IMR-90 (cell line): ENCODE measurements at places on chromosomes 2 and 18. TPM values are rescaled to one million over a fixed set of nuclear protein-coding genes. Genes with fewer than 3 reads are reported as not detected.
A peak's percentile ranks its signal among the peaks of the same experiment; 100 is the strongest.

ANTXR1 gene
- total RNA-seq, result 27.2 and 29.2 TPM in 2 replicates

CDC42EP3 gene
- total RNA-seq, result 152 and 167 TPM in 2 replicates

C2orf72 gene
- total RNA-seq, result 0.18 TPM in 1 of 2 replicates, not detected in the other

TCF23 gene
- not detected in 2 replicates for total RNA-seq

SLC5A6 gene
- total RNA-seq, result 34.2 and 38.6 TPM in 2 replicates

LOXHD1 gene
- not detected in 2 replicates for total RNA-seq

NRP2 gene
- 43.3 and 46.4 TPM in 2 replicates for total RNA-seq

IL37 gene
- total RNA-seq, result not detected in 2 replicates

ANKRD36 gene
- total RNA-seq, result 20.1 and 22.5 TPM in 2 replicates

COLEC12 gene
- total RNA-seq, result 1.7 and 2.3 TPM in 2 replicates

PTH2R gene
- under 0.01 TPM in 1 of 2 replicates, not detected in the other for total RNA-seq

G6PC2 gene
- total RNA-seq, result not detected in 2 replicates

DNA sequence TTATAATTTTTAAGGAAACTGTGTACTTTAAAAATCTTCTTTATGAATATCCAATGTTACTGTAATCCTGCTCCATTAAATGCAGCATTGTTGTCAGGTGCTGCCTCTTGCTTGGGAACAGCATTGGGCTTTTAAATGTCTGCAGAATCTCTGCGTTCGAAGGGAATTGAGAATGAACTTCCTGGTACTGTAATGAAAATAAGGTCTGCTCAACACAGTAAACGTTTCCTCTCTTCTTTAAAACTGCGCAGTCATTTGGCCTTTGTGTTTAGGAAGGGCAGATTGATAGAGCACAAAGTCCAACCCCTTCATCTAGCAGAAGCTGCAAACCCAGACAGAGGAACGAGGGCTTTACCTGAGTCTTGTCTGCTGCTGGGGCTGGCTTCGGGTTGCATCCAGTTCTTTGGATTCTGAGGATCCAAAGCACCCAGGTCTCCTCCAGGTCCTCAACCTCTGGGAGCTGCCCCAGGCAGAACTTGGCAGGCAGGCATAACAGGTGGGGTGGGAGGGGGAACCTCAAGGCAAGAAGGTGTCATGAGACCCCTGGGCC lies 104.5 kb downstream of the UGGT1 start:
- no peak for DNase-seq

DNA sequence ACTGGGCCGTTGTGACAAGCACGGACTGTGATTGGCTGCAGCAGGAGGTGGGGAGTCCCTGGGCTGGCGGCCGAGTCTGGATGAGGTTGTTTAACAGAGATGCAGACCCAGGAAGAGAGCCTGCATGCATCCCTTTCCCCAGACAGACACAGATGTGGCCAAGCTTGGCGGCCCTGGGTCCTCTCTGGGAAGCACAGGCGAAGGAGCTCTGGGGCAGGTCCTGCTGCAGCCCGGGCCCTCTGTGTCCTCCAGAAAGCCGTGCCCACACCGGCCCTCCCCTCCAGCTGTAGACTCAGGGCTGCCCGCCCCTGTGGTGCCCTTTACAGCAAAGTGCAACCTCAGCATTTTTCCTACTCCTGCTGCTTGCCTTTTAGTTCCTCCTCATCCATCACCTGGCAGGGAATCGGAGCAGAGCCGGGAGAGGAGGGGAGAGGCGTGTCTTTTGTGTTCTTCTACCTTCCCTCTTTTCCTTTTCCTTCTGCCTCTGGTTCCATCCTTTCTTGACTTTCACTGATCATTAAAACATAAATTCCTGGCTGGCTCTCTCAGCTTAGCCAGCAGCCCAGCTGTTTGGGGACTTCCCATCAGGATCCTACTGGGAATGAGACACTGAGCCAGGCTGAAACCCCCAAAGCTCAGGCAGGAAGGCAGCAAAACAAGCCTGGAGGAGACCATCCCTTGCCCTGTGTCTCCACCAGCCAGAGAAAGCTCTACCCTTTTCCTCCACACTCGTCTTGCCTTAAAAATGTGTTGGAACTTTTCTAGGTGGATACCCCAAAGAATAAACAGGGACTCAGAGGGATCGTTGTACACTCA lies 75.0 kb downstream of the CTIF start:
- peak; percentile 49 for DNase-seq

GRCh38 chr2:173652767-173653431 lies 298.2 kb downstream of the CDCA7 start:
- peak; percentile 96 for DNase-seq

DNA sequence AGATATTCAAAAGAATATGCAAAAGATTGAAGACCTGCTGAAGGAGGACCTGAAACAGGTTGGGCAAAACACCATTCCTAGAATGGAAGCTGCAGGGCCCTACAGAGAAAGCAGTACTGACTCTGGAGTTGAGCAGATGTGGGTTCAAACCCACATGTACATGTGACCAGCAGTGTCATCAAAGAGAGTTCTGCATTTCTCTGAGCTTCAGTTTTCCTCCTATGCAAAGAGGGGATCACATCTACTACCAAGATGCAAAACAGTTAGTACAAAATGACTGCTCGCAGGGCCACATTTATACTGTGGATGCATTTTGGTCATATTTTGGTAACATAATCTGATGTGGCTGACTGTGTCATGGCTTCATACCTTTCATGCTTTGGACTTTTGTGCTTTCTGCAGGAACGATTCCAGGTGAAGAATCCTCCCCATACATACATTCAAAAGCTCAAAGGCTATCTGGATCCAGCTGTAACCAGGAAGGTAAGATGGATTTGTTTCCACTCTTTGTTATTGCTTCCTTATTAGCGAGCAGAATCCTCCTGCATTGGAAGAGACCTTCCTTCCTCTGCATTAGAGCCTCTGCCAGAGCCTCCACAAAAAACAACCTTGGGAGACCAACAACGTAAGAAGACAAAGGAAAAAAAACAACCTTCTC lies 174.8 kb downstream of the PRPF40A start:
- no peak for DNase-seq

GRCh38 chr18:24472591-24472990 lies 12.2 kb downstream of the HRH4 start:
- no peak for DNase-seq

DNA sequence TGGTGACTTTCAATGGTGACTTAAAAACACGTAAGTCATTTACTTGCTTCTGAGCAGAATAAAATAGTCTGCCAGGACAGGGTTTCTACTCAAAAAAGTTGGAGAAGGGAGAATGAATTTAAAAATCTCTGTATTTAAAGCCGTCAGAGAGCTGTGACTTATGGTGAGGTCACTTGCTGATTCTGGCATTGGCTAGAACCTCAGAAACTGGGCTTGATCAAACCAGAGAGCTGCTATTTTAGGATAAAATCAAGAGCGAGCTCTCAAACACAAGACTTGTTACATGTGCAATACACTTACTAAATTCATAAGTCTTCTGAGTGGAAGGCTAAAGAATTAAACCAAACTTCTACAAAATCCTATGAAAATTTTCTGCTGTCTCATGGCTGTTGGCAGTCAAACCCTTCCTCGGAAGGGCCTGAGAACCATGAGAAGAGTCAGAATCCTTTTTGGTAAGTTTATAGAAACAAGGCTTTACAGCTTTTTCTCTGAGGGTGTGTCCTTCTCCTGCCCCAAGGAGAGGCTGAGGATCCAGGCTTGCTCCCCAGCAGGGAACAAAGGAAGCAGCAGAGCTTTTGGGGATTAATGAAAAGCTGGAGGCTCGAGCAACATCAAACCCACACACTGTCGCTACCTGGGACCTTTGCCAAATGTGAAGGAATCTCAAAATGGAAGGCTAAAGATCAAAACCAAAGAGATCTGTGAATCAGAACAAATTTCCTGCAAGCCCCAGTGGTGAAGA lies 816.4 kb downstream of the SOCS6 start:
- DNase-seq, result peak; percentile 22

GRCh38 chr2:69774984-69775982 lies 33.3 kb downstream of the ANXA4 start:
- no peak for DNase-seq

DNA sequence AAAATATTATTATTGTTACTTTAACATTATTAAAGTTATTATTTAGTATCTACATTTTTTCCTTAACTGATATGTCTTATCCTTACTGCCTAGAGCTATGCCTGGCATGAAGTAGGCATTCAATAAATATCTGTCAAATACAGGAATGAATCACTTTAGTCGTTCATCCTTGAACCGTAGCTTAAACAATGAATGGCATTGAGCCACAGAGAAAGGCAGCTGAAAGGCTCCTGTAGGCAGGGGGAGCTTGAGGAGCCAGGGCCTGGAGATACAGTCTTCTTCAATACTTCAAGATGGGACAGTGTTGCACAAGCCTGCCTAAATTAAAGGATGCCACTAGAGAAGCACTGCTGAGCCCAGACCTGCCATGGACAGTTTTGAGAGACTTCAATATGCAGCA lies 22.5 kb downstream of the CYRIA start:
- no peak for DNase-seq

GRCh38 chr2:60586081-60586480 lies 32.6 kb upstream of the BCL11A start:
- no peak for DNase-seq

- DNase-seq, result no peak
Measured at GRCh38 chr18:47992976-47993375, 62.5 kb upstream of the SMAD2 start.

DNA sequence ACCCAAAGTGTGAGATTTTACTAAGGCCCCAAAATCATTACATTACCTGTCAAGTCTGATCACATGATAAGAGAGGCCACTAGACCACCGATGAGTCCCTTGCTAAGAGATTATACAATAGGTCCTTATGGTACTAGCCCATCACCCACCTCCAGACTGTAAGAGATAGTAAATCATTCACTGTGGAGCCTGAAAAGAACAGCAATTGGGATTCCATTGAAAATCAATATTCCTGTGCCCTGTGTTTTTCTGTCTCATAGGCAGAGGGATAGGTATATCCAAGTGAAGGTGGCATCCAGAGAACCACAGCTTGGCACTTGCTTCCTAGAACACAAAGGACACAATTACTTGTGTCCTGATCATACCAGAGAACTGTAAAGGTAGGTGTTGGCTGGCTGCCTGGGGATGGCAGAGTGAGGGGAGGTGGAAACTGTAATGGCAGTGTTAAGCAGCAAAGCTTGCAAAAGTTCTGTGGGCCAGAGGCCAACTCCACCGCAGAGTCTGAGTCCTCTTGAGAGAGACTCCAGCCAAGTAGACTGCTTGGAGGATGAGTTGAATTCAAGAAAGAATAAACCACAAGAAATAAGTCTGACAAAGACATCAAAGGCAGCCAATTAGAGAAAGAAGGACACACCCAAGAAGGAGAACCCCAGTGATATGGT lies 102.0 kb upstream of the PIEZO2 start:
- DNase-seq, result peak; percentile 34

- peak; percentile 87 for DNase-seq
Measured at GRCh38 chr2:48600917-48601316, 16.7 kb upstream of the GTF2A1L start.

- DNase-seq, result no peak
Measured at GRCh38 chr2:216486708-216487107, 11.9 kb upstream of the RPL37A start.

- DNase-seq, result no peak
Measured at GRCh38 chr2:204530464-204530805, 14.8 kb upstream of the PARD3B start.

GRCh38 chr2:178589335-178589734 lies 109.1 kb downstream of the PLEKHA3 start:
- DNase-seq, result no peak

GRCh38 chr2:222672068-222672401 lies 577 bp downstream of the MOGAT1 start:
- DNase-seq, result no peak

GRCh38 chr2:38095996-38096861 lies 20.3 kb upstream of the CYP1B1 start:
- DNase-seq, result peak; percentile 58

GRCh38 chr18:79511271-79511670 lies 115.5 kb downstream of the NFATC1 start:
- DNase-seq, result no peak

- DNase-seq, result no peak
Measured at GRCh38 chr2:49837561-49838293, 683.4 kb upstream of the FSHR start.
